Osteoblast (primary cell): ENCODE measurements at places on chromosomes 11 and 22. TPM values are rescaled to one million over a fixed set of nuclear protein-coding genes. Genes with fewer than 3 reads are reported as not detected.

The MRGPRX4 gene
- not detected in 2 replicates for total RNA-seq

The PVALB gene
- total RNA-seq, result not detected in 2 replicates

The DLG2 gene
- 3.3 and 3.8 TPM in 2 replicates for total RNA-seq

The KCNJ4 gene
- not detected in 2 replicates for total RNA-seq

The SYT12 gene
- total RNA-seq, result 4.0 and 4.1 TPM in 2 replicates

The SCGB1D2 gene
- total RNA-seq, result not detected in 2 replicates

The ANKK1 gene
- under 0.01 TPM in 1 of 2 replicates, not detected in the other for total RNA-seq

The DKK3 gene
- 52.2 and 72.4 TPM in 2 replicates for total RNA-seq

The LYVE1 gene
- not detected in 2 replicates for total RNA-seq

The RIMBP3C gene
- 0.29 and 0.36 TPM in 2 replicates for total RNA-seq

The PNPLA3 gene
- 8.3 and 14.1 TPM in 2 replicates for total RNA-seq

The ARHGAP20 gene
- 2.2 and 3.5 TPM in 2 replicates for total RNA-seq

The POU2F3 gene
- total RNA-seq, result under 0.01 TPM in 1 of 2 replicates, not detected in the other

The C22orf15 gene
- 0.72 and 0.88 TPM in 2 replicates for total RNA-seq

The PITPNB gene
- total RNA-seq, result 30.6 and 30.8 TPM in 2 replicates

The FAM111A gene
- total RNA-seq, result 40.5 and 48.6 TPM in 2 replicates

The CAPN5 gene
- 6.5 and 8.5 TPM in 2 replicates for total RNA-seq

The SAA1 gene
- not detected in 2 replicates for total RNA-seq

The POU2AF3 gene
- 0.36 TPM in 1 of 2 replicates, not detected in the other for total RNA-seq

The KDM4E gene
- total RNA-seq, result not detected in 2 replicates

The PACSIN3 gene
- total RNA-seq, result 11.2 and 12.7 TPM in 2 replicates

The TTC17 gene
- total RNA-seq, result 77.4 and 88.7 TPM in 2 replicates

The MMP11 gene
- total RNA-seq, result 23.5 and 41.3 TPM in 2 replicates

The PRG3 gene
- not detected in 2 replicates for total RNA-seq

The BAIAP2L2 gene
- total RNA-seq, result 0.88 and 1.1 TPM in 2 replicates

The OR52I2 gene
- not detected in 2 replicates for total RNA-seq
